Upper lobe of left lung (tissue), 6 donors: ENCODE measurements at places on chromosomes 6 and 20. TPM values are rescaled to one million over a fixed set of nuclear protein-coding genes. Genes with fewer than 3 reads are reported as not detected.

- DNase-seq: no peak
Measured at GRCh38 chr6:26250698-26251044, 114.3 kb upstream of the BTN3A2 start.

DNA sequence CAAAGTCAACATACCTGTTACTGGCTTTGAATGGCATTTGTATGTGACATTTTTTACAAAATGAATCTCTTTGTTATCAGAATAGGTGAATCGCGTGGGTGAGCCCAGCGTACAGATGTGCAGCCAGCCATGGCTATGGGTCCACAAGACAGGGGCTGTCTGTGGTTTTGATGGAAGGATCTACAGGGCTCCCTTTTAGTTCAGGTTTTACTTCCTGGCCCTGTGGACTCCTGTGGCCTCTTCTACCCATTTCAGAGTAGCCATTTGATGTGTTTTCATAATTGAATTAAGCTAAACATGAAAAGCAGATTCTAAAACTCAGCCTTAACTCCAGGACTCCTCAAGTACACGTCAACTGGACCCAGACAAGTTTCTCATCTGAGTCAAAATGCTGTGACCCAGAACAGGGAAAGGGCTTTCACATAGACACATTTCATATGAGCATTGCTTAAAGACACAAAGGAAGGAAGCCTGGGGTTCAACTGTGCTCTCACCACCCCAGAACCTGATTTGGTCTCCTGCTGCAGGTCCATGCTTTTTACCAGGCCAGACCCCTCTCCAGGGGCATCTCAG is 105.3 kb upstream of the NAA20 start:
- no peak for DNase-seq

The TAAR5 gene
- not detected for total RNA-seq

- DNase-seq: no peak
Measured at GRCh38 chr6:43389730-43390295, 20.4 kb upstream of the ZNF318 start.

GRCh38 chr6:156627524-156627923 is 149.7 kb upstream of the ARID1B start:
- DNase-seq: no peak

DNA sequence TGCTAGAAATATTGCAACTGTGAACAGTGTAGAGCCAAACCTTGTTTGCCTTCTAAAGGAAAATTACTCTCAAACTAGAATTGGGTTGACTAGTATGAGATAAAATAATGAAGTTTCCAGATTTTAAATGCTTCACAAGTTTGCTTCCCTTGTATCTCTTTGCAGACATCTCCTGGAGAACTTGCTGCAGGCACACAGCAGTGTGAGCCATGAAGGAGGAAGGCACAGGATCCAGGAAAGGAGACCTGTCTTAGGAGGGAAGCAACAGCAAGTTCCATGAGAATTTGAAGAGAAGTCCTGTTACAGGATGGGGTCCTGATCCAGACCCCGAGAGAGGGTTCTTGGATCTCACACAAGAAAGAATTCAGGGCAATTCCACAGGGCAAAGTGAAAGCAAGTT is 115.9 kb downstream of the BMP7 start:
- no peak for DNase-seq

The OR2J3 gene
- not detected for total RNA-seq

DNA sequence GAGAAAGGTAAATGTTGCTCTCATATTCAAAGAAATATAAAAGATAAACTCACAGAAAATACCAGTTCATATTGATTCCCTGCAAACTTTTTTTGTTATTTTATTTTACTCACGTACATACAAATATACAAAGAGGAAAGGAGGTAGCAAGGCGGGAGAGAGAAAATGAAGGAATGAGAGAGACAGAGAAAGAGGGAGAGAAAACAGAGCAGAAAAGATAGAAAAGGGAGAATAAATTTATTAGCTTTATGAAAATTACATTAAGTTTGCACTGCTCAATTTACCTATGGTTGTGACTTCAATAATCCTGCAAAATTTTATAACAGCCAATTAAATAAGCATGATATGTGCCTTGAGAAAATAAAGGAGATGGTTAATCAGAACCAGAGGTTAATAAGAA is 274.7 kb upstream of the CITED2 start:
- DNase-seq: no peak

GRCh38 chr6:168162366-168162765 is 83.4 kb upstream of the FRMD1 start:
- DNase-seq: peak; percentile 38

The GSTA2 gene
- 35.8 TPM for total RNA-seq

GRCh38 chr20:63025534-63026331 is 19.0 kb upstream of the BHLHE23 start:
- DNase-seq: no peak
